ENCODE measurements at places on chromosomes 2 and 18.

- peak; percentile 24 for DNase-seq
Measured at GRCh38 chr2:113105047-113105785, 22.2 kb upstream of the IL1RN start.

DNA sequence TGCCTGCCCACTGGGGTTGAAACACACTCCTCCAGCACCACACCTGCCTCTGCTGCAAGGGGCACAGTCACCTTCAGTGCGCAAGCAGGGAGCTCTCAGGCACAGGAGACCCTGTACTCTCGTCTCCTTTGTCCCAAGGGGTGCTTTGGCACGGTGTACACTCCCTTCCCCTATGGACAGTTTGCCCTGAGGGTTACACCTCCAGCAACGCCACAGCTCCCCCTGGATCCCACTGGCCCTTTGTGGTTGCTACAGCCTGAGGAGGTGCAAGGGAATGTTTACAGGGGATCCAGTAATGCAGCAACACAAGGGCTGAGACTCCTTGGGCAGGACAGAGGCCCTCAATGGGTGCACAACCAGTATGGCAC is 45.2 kb upstream of the FAM117B start:
- DNase-seq, result no peak

DNA sequence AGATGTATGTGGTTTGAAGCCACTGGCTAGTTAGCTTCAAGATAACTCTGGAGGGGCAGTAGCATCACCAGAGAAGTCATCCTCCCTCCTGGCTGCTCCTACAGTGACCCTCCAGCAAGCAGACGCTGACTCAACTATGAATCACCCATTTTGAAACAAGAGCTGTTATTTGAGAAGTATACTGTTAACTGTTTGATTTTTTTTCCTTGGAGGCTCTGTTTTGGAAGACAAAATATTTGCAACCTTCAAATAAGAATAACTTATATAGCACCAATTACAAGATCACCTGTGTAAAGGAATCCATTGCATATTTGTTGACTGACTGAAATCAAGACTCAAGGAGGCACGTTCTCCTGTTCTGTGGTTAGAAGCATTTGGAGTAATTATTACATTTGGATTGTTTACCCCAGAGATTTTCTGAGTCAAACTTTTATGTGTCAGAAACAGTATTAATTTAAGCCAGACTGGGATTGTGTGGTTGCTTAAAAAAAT is 313.8 kb downstream of the MTX2 start:
- peak; percentile 93 for DNase-seq

- DNase-seq, result no peak
Measured at GRCh38 chr18:8288472-8289195, 320.6 kb upstream of the RAB12 start.

DNA sequence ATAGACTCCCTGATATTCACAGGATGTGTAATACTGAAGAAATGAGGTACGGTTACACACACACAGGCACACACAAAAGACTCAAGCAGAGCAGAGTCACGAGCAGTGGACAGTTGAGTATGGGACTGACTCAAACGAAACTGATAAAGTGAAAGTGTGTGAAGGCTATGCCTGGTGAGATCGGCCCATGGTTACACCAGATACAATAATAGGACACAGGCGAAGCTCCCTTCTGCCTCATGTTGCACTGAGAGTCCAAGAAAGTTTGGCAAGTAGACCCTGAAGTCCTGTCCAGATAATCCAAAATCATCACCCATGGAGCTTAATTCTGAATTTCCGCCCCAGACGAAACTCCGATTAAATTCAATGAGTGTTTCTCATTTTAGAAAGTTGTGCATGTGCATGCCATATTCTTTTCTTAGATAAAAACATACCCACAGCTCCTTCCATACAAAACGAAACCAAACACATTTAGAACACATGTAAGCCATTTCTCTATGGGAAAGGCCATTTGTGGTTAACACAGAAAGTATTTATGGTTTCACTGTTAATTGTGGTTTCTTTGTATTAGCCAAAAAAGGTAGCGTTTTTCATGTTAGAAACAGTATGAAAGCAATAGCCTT is 567.6 kb downstream of the PLCL1 start:
- no peak for DNase-seq

DNA sequence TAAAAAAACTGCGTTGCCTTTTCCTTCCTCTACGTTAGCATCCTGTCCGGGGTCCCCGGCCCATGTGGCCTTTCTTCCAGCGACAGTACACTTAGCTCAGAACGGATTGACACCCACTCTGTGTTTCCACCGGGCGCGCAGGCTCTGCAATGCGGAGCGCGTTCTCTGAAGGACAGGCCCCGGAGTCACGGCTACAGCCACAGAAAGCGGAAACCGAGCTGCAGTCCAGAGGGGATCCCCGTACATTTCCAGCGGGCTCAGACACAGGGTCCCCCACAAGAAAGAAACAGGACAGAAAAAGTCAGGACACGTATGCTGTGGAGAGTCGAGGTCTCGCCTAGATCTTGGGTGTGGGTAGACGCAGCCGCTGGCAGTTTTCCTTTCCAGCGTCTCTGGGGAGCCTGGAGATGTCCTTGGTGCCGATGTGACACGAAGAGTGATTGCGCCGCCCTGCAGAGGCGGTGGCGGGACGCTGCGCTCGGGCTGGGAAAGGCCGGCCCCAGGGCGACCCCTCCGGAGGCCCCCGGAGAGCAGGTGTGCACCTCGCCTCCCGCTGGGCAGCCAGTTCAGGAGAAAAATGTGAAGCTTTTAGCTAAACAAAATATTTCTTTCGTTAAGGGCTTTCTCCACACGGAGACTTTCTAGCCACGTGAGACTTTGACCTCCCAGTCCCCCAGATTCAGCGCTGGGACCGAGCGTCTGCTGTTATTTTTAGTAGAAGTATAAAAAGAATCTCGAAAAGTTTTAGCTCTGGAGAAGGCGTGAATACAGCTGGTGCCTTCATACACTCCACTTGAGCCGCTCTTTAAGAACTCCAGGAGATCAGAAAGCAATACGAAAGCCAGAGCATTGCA is 1.3 kb upstream of the ACKR3 start:
- DNase-seq, result no peak

- DNase-seq, result no peak
Measured at GRCh38 chr18:31451625-31452024, 4.1 kb downstream of the DSG3 start.

GRCh38 chr2:225637259-225637658 is 237.7 kb downstream of the NYAP2 start:
- no peak for DNase-seq

DNA sequence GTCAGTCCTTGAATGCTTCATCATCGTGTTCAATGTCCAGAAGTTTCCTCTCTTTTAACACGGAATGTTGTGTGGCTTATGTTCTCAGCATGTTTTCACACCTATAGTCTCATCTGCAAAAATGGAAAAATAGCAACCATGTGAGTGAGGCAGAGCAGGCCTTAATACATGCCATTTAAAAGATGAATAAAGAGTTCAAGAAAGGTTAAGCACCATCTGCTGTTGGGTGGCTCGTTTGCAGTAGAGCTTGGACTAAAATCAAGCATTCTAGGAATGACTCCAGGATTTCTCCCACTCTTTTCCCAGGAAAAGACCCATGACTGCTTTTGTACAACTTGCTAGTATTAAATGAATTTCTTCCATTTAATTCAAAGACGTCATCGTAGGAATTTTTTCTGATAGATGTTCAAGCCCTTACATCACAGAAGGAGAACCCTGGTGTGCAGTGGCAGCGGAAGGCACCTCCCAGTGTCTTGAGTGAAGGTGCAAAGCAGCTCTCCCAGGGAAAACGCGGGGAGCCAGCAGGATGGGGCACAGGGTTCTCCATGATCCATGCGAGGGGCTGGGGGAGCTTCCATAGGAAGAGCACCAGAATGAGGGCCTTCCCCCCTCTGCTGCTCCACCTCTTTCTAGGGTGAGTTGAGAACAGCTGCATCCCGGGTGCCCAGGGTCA is 9.6 kb downstream of the DCDC2C start:
- no peak for DNase-seq

DNA sequence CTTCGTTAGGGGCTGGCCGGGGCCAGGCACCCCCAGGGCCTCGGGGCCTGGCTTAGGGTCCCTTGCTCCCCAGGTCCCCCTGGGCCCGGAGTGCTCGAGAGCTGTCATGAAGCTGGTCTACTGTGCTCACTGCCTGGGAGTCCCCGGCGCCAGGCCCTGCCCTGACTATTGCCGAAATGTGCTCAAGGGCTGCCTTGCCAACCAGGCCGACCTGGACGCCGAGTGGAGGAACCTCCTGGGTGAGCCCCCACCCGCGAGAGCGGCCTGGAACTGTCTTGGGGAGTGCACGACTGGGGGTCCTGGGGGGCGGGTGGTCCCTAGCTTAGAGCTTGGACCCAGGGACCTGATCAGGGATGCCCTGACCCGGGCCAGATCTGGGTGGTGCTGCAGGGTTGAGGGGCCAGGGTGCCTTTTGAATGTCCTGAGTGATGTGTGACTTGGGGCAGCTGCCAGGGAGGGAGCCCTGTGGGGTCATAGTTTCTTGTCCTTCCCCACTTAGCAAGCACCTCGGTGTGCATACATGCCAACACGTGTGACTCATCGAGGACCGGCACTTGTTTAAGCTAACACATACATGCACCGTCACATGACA is 27.9 kb downstream of the GPC1 start:
- DNase-seq, result no peak

- DNase-seq, result no peak
Measured at GRCh38 chr18:44601447-44601846, 79.2 kb upstream of the SETBP1 start.

DNA sequence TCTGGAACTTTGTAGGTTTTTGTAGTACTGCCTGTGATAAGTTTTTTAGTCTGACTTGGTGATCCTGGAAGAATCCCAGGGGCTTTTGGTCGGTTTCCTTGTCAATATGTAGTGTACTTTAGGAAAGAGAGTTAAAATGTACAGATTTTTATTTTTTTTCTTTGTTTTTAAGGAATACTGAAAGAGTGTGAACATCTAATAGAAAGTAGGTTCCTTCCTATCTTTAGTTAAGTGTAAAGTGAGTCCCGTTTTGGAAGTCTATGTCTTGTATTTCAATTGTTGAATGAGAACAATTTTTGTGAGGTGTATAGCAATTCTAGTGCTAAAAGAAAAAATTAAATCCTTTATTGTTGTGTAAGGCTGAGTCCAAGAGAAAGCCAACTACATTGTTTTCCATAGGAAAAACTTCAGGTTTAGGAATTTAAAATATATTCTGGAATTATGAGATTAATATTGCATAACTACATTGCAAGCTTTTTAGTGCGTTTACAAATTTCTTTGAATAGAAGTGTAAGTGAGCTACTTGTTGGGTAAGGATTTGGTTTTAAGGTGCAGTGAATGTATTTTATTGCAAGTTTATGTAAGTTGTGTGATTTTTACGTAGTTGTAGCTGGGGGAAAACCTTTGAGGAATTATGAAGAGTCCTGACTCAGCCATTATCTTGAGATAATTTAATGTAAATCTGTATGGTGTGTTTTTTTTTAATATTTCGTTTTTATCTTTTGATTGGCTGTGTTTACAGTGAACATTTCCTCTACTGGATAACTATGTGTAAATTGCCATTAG is 1.7 kb downstream of the VAPA start:
- DNase-seq, result no peak

GRCh38 chr2:6442252-6442985 is 423.3 kb downstream of the CMPK2 start:
- no peak for DNase-seq

DNA sequence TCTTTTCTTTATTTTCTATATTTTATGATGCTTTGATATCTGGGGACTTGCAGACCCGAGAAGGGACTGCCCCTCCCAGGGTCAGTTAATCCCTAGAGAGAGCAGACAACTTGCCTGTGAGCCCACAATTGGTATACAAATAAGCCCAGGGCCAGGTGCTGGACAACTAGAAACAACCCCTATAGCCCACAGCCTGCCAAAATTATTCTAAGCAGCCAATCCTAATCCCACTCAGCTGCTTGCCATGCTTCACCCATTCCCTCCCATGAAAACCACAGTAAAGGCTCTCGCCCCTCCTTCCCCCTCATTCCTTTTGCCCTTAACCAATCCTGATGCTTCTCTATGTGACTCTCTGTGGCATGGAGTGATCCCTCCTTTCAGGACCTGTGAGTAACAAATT is 380.7 kb downstream of the RBM43 start:
- no peak for DNase-seq

DNA sequence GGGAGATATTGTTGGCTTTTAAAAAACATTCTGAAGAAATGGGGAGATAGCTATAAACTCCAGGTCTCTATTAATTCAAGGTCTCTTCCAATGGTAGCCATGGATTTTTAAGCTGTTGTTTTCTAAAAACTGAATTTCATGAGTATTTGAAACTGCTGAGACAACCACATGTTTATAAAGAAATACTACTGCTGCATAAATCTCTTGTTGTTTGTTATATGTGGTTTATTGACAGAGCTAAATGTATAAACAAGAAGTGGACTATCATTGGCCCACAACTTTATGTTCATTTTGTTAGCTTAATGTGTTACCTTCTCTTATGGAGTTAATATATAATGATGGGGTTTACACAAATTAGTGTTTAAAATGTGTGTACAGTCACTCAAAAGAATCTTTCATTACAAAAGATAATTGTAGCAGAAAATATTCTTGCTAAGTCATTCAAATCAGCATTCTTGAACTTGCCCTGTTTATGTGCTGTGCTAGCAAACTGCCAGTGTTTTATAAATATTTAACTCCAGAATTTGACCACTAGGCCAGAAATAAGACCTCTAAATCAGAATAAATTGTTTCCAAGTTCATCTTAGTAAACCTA is 242.1 kb downstream of the TMX3 start:
- DNase-seq, result no peak

GRCh38 chr18:21267400-21267799 is 25.4 kb downstream of the GREB1L start:
- no peak for DNase-seq

GRCh38 chr2:235677276-235677788 is 183.5 kb downstream of the AGAP1 start:
- no peak for DNase-seq

DNA sequence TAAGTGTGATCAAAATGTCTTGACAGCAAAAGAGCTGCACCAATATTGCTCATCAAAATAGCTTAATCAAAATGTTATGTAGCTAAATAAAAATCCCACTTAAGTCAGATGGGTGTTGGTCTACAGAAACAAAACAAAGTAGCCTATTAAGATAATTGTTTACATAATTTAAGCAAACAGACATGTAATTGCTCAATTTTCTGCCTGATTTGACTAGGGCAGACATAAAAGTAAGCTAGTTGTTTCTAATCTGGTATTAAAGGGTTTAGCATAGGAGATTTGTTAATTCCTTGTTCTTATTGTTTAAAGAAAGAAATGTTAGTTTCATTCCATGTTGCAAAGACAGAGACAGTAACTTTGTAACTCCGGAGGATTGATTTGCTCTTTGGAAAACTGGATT is 11.5 kb upstream of the FEZ2 start:
- DNase-seq, result no peak

DNA sequence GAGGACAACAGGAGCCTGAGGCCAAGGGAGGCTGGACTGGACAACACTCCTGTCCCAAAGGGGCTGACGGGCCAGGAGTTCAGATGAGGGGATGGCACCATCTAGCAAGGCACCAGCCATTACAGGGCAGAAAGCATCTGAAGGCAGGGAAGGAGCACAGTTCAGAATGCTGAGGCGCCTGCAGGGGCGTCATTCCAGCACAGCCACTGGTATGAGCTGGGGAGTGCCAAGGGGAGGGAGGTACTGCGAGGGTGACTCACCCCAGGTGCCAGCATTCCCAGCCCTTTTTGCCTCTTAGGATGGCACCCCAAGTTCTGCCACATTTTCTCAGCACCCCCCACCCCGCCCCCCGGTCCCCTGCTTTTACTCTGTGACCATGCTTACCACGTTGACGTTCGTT is 129.8 kb upstream of the EPAS1 start:
- DNase-seq, result no peak
